ENCODE measurements at places on chromosomes 2 and 18. TPM values are rescaled to one million over a fixed set of nuclear protein-coding genes. Genes with fewer than 3 reads are reported as not detected.

GRCh38 chr18:5966514-5966913 lies 71.2 kb upstream of the TMEM200C start:
- no peaks in the 10 kb centered on the region for H3K27me3 ChIP-seq
- no peaks in the 10 kb centered on the region for H3K36me3 ChIP-seq
- DNase-seq: no peak
- H3K4me3 ChIP-seq: no peak overlapping the region
- no peak overlapping the region for H3K27ac ChIP-seq

GRCh38 chr2:206260188-206261012 lies 14.1 kb upstream of the ZDBF2 start:
- H3K4me1 ChIP-seq: peaks cover 3% of the 10 kb centered on the region
- no peaks in the 10 kb centered on the region for H3K36me3 ChIP-seq
- H3K4me3 ChIP-seq: no peak overlapping the region
- no peak for DNase-seq
- H3K27ac ChIP-seq: no peak overlapping the region
- H3K27me3 ChIP-seq: peaks cover 57% of the 10 kb centered on the region

DNA sequence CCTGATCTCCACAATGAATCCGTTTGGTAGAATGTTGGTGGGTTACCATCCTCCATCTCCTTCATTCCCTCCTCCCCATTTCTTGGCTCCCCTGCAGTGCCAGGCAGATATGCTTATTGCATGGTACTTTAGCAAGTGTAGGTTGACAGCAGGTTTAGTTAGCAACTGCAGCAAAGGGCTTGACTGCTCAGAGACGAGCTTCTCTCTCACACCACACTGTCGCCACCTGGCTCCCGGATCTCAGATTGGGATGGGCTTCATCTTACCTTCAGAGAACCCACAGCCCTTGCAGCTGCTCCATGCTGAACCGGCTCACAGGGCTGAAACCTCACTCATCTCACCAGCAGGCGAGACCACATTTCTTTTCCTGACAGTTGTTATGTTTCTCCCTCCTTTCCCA lies 88.8 kb downstream of the VWA3B start:
- no peak overlapping the region for H3K4me3 ChIP-seq
- peaks cover 46% of the 10 kb centered on the region for H3K27me3 ChIP-seq
- DNase-seq: peak; percentile 45
- H3K27ac ChIP-seq: no peak overlapping the region
- H3K36me3 ChIP-seq: no peaks in the 10 kb centered on the region

DNA sequence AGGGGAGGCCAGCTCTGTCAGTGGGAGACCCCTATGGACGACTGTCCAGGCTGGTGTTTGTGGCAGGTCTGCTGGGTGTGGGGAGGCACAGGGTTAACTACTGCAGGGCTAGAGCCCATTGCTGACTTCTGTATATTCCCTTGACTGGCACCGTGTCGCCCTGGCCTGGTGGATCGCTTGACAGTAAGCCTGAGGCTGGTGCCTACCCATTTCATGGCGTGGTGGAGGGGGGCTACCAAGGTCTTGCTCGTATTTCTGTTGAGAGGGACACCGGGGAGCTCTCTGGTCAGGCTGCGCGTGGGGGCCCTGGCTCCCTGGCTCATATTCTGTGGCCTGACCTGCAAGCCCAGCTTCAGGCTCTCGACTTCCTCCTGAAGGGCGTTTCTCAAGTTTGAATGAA lies 119.7 kb downstream of the ACOXL start:
- H3K4me3 ChIP-seq: no peak overlapping the region
- H3K27me3 ChIP-seq: peaks cover 57% of the 10 kb centered on the region
- H3K4me1 ChIP-seq: peaks cover 50% of the 10 kb centered on the region

DNA sequence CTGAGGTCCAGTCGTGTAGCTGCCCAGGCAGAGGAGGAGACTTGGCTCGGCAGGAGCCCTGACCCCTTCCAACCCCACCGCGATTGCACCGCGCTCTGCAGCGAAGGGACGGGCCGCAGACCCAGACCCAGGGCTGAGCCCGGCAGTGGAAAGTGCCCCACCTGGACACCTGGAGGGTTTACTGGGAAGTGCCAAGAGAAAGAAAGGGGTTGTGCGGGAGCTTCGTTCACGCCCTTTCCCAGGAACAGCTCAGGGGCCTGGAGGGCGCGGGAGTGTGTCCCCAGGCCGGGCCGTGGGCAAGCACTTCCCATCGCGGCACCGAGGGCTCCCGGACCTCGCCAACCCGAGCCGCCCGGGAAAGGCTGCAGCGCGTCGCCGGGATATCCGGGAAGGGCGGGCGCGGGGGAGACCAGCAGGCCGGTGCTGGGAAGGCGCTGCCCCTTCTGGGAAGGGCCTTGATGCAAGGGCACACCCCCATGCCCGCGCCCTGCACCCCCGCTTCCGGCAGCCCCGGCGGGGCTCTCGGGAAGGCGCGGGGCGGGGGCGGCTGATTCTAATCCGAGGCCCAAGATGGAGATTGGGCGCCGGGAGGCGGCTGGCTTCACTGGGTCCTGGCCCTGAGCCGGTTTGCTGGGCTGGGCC lies 36.1 kb upstream of the MRPL33 start:
- peak; percentile 86 for DNase-seq
- H3K4me1 ChIP-seq: peaks cover 20% of the 10 kb centered on the region
- H3K27ac ChIP-seq: peak overlapping the region; percentile 93
- H3K4me3 ChIP-seq: peak overlapping the region; percentile 67

DNA sequence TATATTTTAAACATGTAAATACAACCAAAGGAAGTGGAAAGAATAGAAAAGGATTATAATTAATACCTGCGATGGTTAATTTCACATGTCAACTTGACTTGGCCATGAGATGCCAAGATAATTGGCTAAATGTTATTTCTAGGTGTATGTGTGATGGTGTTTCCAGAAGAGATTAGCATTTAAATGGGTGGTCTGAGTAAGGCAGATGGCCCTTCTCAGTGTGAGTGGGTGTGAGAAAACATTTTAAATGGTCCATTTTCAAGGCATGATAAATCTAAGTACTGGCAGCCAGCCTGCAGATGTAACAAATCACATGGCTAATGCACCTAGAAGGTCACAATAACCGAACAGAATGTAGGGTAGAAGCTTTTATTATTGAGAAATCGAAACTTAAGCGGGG lies 99.6 kb upstream of the CDH7 start:
- no peak overlapping the region for H3K4me3 ChIP-seq
- H3K27me3 ChIP-seq: no peaks in the 10 kb centered on the region
- no peaks in the 10 kb centered on the region for H3K36me3 ChIP-seq
- H3K4me1 ChIP-seq: no peaks in the 10 kb centered on the region
- no peak overlapping the region for H3K27ac ChIP-seq
- no peak for DNase-seq

DNA sequence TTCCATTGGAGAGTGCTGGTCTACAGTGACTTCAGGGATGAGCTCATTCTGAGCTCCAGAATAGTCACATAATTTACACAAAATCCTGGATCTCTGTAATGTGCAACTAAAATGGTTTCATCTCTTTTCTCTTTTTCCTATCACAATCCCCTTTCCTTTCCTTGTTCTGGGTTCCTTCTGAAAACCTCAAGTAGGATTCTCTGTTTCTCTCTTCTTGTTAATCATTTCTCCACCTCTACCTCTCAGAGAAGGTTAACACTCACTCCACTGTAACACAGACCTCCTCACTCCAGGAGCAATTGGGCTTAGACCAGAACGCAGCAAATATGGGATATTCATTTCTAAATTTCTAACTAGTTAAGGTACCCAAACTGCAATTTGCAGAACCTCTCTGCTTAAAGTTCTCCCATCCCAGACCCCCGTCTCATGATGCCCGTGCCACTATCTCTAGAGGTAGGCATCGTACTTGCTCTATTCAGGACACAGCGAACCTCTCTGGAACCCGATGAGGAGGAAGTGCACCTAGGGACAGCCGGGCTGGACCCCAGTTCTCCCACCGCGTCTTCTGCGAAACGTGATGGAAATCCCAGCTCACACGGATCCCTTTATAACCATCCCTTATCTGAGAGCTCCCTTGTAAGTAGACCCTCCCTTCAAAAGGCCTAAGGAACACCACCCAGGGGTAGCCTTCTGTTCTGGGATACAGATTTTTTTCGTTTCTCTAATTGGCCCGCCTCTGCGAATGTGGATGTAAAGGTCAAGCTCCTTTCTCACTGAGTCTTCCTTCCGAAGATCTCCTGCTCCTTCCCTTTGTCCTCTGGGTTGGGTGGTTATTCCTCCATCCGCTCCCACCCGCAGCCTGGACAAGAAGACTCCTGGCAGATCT lies 1.3 kb downstream of the FOXI3 start:
- DNase-seq: no peak
- peaks cover 8% of the 10 kb centered on the region for H3K4me1 ChIP-seq
- H3K4me3 ChIP-seq: peak overlapping the region; percentile 49
- H3K27ac ChIP-seq: no peak overlapping the region
- H3K36me3 ChIP-seq: no peaks in the 10 kb centered on the region
- peaks cover 56% of the 10 kb centered on the region for H3K27me3 ChIP-seq

DNA sequence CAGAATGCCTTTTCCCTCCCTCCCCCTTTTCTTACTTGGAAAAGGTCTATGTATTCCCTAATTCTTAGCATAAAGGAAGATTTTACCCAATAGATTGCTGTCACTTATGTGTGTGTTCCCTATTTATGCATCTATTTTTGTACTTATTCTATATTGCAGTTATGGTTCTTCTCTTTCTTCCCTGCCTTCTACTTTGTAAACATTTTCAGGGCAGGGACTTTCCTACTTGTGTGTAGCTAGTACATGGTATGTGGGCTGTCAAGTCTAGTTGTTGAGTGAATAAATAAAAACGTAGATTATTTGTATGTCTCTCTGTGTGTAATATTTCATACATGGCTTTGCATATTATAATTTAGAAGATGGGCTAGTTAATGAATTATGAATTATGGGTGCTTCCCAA lies 45.3 kb downstream of the PSMD14 start:
- peaks cover 10% of the 10 kb centered on the region for H3K36me3 ChIP-seq
- no peak overlapping the region for H3K27ac ChIP-seq
- DNase-seq: no peak
- peaks cover 24% of the 10 kb centered on the region for H3K4me1 ChIP-seq

- no peak overlapping the region for H3K4me3 ChIP-seq
- DNase-seq: no peak
- H3K4me1 ChIP-seq: peaks cover 3% of the 10 kb centered on the region
- no peak overlapping the region for H3K27ac ChIP-seq
- peaks cover 18% of the 10 kb centered on the region for H3K27me3 ChIP-seq
Observed at GRCh38 chr2:118065921-118066511, 22.3 kb upstream of the INSIG2 start.

- H3K27me3 ChIP-seq: peaks cover 7% of the 10 kb centered on the region
- no peaks in the 10 kb centered on the region for H3K36me3 ChIP-seq
- DNase-seq: no peak
- H3K4me1 ChIP-seq: no peaks in the 10 kb centered on the region
- H3K27ac ChIP-seq: no peak overlapping the region
- H3K4me3 ChIP-seq: no peak overlapping the region
Observed at GRCh38 chr2:158688721-158689120, 106.4 kb upstream of the DAPL1 start.

DNA sequence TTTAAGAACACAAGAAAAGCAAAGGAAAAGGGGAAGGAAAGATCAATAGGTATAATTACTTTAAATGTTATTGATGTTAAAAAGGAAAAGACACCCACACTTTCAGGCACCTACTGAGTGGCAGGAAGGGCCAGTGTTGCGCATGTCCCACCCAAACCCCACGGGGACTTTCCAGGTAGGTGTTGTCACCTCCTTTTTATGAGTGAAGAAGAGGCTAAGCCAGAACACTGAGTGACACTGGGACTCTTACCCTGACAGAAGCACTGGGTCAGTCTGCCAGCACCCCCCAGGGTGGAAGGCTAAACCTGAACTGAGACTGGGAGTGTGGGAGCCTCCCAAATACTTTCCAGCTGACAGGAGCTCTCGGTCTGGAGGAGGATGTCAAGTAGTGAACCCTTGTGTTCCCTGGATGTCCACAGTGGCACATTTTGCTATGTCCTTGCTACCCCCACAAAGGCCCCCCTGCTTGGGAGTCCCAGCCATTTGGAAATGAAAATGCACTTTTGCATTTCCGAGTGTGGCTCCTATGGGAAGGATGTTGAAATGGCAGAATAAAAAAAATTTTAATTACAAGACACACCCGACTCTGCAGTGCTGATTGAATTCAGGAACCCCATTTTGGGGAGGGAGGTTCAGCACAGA lies 90.9 kb upstream of the SMAD2 start:
- H3K27ac ChIP-seq: no peak overlapping the region
- H3K36me3 ChIP-seq: no peaks in the 10 kb centered on the region
- peaks cover 3% of the 10 kb centered on the region for H3K4me1 ChIP-seq
- DNase-seq: no peak
- peaks cover 11% of the 10 kb centered on the region for H3K27me3 ChIP-seq
- H3K4me3 ChIP-seq: no peak overlapping the region

- H3K4me3 ChIP-seq: no peak overlapping the region
- H3K36me3 ChIP-seq: no peaks in the 10 kb centered on the region
- H3K4me1 ChIP-seq: no peaks in the 10 kb centered on the region
- no peak overlapping the region for H3K27ac ChIP-seq
- no peak for DNase-seq
Observed at GRCh38 chr2:2507417-2507997, 176.4 kb upstream of the MYT1L start.

DNA sequence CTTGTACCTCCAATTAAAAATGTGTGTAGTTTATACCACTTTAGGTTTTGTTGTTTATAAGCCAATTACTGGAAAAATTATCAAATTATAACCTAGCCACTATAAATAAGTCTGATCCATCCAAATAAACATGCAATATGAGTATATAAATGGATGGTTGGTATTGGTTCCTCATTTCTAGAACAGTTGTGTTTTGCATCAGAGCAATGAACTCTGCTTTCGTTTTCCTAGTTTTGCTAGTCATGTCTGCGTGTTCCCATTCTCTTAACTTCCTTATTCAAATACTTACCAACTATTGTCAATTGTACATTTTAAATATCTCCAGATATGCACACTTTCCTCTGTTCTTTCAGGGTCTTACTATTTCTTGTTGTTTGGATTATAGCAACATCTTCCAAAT lies 641.7 kb downstream of the NR4A2 start:
- no peak overlapping the region for H3K27ac ChIP-seq
- DNase-seq: no peak
- no peak overlapping the region for H3K4me3 ChIP-seq
- H3K27me3 ChIP-seq: no peaks in the 10 kb centered on the region

The STON1 gene
- total RNA-seq: 0.97 TPM

The TNFAIP6 gene
- total RNA-seq: not detected

Measured in activated CD4-positive, alpha-beta T cell treated with anti-CD3 and anti-CD28 coated beads for 36 hours (primary cell).